ENCODE measurements at places on chromosomes 7 and 10.

DNA sequence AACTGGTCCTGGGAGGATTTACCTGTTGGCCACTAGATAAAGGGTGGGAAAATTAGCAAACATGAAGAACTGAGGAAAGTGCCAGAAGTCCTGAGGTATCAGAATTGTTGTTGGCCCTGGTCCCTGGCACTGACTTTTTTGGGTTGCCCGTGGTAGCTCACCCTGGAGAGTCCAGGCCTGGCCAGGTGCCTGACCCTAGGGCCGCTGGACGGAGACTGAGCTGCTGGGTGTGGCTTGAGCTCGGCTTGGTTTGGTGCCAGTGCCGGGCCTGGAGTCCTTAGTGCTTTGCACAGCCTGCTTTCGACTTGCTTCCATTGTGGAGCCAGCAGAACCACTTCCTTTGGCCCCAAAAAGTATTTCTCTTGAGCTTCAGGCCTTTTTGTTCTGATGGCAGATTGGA lies 12.9 kb downstream of the MDH2 start:
- H3K4me1 ChIP-seq: no peaks in the 10 kb centered on the region
- H3K4me3 ChIP-seq: no peak overlapping the region
- no peak overlapping the region for H3K27ac ChIP-seq
- no peaks in the 10 kb centered on the region for H3K27me3 ChIP-seq
- no peak for DNase-seq
- H3K36me3 ChIP-seq: peaks cover 51% of the 10 kb centered on the region

DNA sequence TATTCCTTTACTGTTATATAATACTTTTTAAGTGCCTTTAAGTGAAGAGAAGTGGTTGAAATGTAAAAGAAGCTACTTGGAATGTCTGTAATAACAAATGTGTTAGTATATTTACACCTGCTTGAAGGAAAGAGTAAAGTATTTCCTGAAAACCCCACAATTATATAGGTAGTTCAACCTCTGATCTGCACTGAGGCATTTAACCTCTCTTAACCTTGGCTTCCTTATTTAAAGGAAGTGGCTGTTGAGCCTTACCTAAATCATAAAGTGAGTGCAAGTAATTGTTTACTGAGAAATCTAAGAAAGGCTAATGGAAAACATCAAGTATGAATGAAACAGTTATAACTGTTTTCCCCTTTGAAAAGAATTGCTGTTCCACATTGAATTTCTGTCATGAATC lies 294.5 kb downstream of the ADK start:
- no peak overlapping the region for H3K4me3 ChIP-seq
- no peaks in the 10 kb centered on the region for H3K36me3 ChIP-seq
- H3K27ac ChIP-seq: no peak overlapping the region
- peaks cover 2% of the 10 kb centered on the region for H3K4me1 ChIP-seq
- DNase-seq: no peak

DNA sequence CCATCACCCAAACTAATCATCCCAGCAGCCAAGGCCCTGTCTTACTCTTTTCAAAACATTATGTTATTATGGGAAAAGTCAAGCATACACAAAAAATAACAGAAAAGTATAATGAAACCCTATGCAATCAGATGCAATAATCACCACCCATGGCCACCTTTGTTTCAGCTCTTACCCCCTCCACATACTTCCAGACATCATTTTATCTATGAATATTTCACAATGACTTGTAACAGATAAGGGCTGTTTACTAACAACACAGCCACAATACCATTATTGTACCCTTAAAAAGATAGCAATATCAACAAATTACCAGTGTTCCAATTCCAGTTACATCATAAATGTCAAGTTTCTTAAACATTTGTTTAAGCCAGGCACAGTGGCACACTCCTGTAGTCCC lies 35.2 kb downstream of the AIFM2 start:
- no peak for DNase-seq
- no peaks in the 10 kb centered on the region for H3K27me3 ChIP-seq
- peaks cover 18% of the 10 kb centered on the region for H3K4me1 ChIP-seq
- H3K27ac ChIP-seq: no peak overlapping the region
- H3K36me3 ChIP-seq: peaks cover 6% of the 10 kb centered on the region
- no peak overlapping the region for H3K4me3 ChIP-seq

GRCh38 chr10:100895346-100895745 lies 17.4 kb upstream of the SLF2 start:
- H3K4me1 ChIP-seq: no peaks in the 10 kb centered on the region
- no peak for DNase-seq
- no peak overlapping the region for H3K4me3 ChIP-seq

GRCh38 chr10:101141616-101142532 lies 10.8 kb downstream of the TLX1 start:
- DNase-seq: peak; percentile 76
- peaks cover 94% of the 10 kb centered on the region for H3K27me3 ChIP-seq
- no peak overlapping the region for H3K4me3 ChIP-seq
- no peaks in the 10 kb centered on the region for H3K36me3 ChIP-seq

GRCh38 chr10:54947605-54948004 lies 146.6 kb upstream of the PCDH15 start:
- H3K36me3 ChIP-seq: no peaks in the 10 kb centered on the region
- H3K27ac ChIP-seq: no peak overlapping the region
- H3K4me1 ChIP-seq: no peaks in the 10 kb centered on the region
- no peak for DNase-seq

- H3K27ac ChIP-seq: no peak overlapping the region
- no peak overlapping the region for H3K4me3 ChIP-seq
- H3K36me3 ChIP-seq: no peaks in the 10 kb centered on the region
- no peaks in the 10 kb centered on the region for H3K4me1 ChIP-seq
- no peaks in the 10 kb centered on the region for H3K27me3 ChIP-seq
- DNase-seq: no peak
These were observed 23.0 kb downstream of the GNAT3 start for GRCh38 chr7:80488851-80489370.

DNA sequence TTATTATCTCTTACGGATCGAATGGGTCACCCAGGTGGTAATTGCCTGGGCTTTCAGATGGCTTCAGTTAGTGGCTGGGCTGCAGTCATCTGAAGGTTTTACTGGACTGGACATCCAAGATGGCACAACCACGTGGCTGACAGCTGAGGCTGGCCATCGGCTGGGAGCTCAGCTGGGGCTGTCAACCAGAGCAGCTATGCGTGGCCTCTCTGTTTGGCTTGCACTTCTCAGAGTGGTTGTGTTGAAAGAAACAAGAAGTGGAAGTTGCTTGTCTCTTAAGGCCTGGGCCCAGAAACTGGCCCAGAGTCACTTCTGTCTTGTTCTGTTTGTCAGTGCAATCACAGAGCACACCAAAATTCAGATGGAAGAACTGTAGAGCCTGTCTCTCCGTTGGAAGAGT lies 5.7 kb upstream of the GDI2 start:
- DNase-seq: no peak
- peaks cover 30% of the 10 kb centered on the region for H3K4me1 ChIP-seq
- no peak overlapping the region for H3K4me3 ChIP-seq
- no peak overlapping the region for H3K27ac ChIP-seq
- peaks cover 6% of the 10 kb centered on the region for H3K36me3 ChIP-seq
- H3K27me3 ChIP-seq: no peaks in the 10 kb centered on the region

DNA sequence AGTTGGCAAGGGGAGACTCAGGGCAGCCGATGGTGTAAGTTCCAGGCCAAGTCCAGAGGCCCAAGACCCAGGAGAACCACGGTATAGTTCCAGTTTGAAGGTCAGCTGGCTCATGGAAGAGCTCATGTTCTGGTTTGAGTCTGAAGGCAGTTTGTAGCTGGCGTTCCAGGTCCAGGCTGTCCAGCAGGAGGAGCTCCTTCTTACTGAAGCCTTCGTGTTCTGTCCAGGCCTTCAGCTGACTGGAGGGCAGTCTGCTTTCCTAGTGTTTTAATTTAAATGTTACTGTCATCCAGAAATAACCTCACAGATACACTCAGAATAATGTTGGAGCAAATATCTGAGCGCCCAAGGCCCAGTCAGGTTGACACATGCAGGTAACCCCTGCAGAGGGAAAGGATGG lies 4.2 kb downstream of the SUN1 start:
- H3K27me3 ChIP-seq: no peaks in the 10 kb centered on the region
- peaks cover 13% of the 10 kb centered on the region for H3K36me3 ChIP-seq

DNA sequence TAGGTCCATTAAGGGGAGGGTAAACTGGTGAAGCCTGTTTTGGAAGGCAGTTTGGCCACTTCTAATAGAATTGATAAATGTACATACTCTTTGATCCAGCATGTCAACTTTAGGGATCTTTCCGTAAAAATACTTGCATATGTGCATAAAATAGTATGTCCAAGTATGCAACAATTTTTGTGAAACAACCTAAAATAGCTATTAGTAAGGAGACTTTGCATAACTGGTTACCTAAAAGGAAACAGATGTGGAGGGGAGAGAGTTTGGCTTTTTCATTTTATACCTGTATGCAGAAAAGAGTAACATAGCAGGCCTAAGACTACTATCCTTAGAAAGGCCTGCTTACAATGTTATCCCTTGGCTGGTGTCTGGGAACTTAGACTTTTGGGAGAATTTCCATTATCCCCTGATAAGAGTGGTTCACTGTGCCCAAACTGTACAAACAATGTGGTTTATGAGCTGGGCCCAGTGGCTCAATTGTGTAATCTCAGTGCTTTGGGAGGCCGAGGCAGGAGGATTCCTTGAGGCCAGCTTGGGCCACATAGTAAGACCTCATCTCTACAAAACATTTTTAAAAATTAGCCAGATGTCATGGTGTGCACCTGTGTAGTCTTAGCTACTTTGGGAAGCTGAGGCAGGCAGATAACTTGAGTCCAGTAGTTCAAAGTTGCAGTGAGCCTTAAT lies 21.3 kb downstream of the PTPN12 start:
- H3K36me3 ChIP-seq: no peaks in the 10 kb centered on the region
- no peak for DNase-seq
- no peaks in the 10 kb centered on the region for H3K4me1 ChIP-seq
- H3K27me3 ChIP-seq: no peaks in the 10 kb centered on the region

Measured in T-helper 2 cell treated with Interferon-gamma antibody and Interleukin-4, amounts not matched to agents 5 μg/mL and 100 μg/mL, for 36 hours (primary cell).